GM03348 (cell line): ENCODE measurements at places on chromosomes 16 and 17.

DNA sequence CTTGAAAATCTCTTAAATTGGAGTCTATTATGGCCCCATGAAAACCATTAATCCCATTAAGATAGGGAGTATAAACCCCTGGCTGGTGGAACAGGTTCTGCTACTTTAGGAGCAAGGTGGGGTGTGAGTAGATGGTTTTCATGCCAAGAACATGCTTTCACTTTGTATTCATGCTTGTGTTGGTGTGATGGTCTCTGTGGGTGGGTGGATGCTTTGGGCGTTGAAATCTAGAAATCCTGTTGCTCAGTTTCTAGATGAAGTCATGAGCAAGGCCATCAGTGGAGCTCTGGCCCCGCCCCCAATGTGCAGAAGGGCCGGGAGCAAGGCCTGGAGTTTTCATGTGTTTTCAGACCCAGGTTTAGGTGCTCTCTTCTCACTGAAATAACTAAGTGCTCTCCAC lies 20.1 kb downstream of the PLD6 start:
- DNase-seq = no peak

DNA sequence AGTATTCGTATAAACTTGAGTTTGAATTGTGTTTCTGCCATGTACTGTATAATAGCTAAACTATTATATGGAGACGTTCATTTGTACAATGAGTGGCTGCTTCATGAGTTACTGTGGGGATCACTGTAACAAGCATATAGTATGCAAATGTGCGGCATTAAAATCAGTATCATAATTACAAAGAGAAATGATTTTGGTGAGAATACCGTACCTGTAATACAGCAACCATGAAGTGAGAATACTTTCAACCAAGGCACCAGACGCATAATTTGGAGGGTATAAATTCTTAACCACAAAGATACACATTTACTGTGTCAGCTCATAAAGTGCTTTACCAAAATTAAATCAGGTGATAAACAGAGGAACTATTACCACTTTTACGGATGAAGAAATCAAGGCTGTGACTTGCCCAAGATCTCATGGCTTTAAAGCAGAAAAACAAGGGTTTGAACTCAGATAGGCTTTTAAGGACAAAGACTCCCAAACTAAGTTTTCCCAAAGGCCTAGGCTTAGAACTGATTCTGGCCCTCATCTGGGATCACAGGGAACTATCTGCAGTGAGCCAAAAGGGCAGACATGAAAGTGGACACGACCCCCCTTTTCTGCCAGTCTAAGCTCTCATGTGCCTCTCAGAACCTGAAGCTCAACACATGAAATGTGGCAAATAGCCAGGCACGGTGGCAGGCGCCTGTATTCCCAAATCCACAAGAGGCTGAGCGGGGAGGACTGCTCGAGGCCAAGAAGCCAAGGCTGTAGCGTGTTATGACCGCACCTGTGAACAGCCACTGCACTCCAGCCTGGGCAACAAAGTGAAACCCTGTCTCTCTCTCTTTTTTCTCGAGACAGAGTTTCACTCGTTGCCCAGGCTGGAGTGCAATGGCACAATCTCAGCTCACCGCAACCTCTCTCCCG lies 6.4 kb downstream of the RPS15A start:
- no peak for DNase-seq

- DNase-seq = peak; percentile 72
Measured at GRCh38 chr16:69709456-69710084, 16.8 kb downstream of the NQO1 start.

GRCh38 chr16:25501530-25502255 lies 190.1 kb upstream of the HS3ST4 start:
- no peak for DNase-seq

DNA sequence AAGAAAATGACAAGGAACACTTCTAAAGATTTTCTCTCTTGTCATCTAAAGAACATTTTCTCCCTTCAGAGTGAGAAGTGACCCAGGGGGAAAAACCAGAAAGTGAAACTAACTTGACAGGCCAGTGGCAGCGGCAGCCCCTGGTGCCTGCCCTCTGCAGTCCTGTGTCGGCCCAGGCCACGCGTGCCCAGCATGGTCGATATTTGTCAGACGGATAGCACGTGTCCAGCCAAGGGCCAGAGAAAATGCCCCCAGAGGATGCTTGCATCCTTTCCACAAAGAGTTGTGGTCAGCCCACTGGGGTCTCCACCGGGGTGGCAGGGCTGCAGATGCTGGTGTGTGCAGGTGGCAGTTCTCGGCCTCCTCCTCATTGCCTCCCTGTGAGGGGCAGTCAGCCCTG lies 176.6 kb downstream of the RAB11FIP4 start:
- DNase-seq = no peak

DNA sequence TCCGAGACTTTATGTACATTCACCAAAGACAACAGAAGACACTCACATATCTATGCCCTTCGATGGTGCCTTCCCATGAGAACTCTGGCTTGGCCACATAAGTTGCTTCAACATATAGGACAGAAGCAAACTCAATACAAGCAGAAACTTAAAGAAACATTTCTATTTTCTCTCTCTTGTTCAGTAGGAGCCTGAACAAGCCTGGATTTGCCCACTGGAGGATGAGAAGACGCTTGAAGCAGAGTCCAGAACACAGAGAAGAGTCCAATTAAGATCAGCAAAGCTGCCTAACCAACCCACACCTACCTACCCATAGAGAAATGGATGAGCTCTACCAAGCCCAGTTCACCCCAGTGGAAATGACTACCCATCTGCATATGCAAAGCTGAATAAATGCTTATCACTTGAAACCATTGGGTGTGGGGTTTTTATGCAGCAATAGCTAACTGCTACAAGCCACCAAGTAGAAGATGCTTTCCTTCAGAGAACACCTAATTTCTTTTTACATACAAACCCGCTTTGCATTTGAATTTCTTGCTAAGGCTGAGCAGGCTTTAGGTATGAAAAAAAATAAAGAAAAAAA lies 337.9 kb upstream of the DYNLRB2 start:
- no peak for DNase-seq

- peak; percentile 78 for DNase-seq
Measured at GRCh38 chr16:4200000-4200780, 41.7 kb downstream of the SRL start.
